NCI-H2171 treated with DMSO at 0.1 percent for 48 hours (cell line): ENCODE measurements at places on chromosomes 4 and X.
A peak's percentile ranks its signal among the peaks of the same experiment; 100 is the strongest.

DNA sequence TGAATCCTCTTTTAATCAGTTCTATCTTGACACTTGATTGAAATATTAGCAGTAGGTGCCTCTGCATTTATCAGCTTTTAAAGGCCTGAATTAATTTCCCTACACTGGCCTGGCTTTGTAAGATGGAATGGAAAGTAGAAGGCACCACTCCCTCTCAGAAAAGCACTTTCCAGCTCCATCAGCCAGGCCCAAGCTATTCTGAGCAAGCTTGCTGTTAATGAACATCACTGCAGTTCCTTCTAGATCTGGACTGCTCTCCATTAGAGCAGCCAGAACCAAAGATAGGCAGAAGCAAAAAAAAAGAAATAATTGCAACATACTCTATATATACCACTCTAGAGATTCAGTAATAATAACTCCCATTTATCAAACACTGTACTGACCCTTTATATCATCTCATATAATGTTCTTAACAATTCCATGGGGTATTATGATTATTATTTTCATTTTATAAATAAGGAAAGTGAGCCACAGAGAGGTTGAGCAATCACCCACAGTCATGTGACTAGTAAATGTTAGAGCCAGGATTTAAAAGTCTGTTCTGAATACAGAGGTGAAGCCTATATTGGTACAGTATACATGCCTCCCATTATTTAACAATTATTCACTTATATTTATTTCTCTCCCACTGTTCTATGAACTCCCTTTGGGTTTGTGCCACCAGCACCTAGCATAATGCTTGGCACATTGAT lies 39.4 kb upstream of the GPC3 start:
- no peak for DNase-seq

GRCh38 chrX:22950269-22951266 lies 49.2 kb upstream of the DDX53 start:
- DNase-seq, result no peak

DNA sequence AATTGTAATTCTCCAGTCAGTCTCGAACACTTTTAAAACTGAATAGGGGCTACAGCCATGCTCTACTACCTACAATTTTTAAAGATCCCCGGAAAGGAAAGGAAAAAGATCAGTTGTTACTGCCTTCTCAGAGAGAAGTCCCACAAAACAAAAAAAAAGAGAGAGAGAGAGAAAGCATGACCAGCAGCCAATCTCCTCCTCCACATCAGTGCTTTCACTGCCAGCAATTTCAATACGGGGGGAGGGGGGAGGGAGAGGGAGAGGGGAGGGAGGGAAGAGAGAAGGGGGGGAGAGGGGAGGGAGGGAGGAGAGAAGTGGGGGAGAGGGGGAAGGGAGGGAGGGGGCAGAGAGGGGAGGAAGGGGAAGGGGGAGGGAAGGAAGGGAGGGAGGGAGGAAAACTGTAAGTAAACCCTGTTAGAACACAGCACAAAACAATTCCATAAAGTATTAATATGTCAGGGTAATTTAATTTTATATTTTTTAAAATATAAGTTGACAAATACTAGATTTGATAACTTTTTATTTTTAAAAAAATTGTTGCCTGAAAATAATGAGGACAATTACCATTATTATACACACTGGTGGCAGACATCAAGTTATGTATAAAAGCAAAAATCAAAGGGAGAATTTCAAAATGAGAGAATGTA lies 108.0 kb downstream of the LRBA start:
- DNase-seq, result no peak

GRCh38 chrX:56763556-56764152 lies 34.6 kb downstream of the NBDY start:
- no peak for DNase-seq

DNA sequence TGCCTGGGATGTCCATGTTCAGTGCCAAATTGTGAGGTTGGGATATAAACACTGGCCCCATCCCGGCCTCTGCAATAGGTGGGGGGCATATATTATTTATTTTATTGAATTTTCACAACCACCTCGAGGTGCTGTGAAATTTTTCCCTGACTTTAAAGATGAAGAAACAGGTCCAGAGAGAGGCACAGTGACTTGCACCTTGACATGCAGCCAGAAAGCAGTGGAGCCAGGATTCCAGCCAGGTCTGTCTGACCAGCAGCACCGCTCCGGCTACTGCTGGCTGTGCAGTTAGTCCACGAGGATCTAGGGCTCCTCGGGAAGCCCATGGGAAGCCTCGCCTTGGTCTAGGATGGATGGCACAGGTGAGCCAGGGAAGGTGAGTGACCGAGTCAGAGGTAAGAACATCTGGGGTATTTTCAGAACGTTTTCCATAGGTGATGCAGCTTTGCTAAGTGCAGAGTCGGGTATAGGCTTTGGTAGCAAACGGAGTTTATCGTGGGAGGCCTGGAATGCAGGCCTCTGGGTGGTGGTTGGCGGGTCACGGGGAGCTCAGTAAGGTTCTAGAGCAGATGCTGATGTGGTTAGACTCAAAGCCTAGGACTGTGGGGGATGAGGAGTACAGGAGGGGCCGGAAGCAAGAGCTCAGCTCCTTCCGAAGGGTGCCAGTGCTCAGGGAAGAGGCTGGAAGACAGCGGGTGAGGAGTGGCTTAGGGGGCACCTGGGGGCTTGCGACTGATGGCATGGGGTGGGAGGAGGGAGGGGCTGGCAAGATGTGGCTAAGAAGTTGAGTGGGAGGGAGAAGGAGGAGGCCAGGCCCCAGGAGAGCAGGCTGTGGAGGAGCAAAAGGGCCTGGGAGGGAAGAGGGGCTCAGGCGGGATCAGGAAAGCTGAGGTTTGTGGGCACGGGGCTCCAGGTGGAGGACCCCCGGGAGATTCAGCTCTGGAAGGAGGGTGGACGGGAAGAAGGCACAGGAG lies 107.7 kb upstream of the LRPAP1 start:
- DNase-seq, result no peak

DNA sequence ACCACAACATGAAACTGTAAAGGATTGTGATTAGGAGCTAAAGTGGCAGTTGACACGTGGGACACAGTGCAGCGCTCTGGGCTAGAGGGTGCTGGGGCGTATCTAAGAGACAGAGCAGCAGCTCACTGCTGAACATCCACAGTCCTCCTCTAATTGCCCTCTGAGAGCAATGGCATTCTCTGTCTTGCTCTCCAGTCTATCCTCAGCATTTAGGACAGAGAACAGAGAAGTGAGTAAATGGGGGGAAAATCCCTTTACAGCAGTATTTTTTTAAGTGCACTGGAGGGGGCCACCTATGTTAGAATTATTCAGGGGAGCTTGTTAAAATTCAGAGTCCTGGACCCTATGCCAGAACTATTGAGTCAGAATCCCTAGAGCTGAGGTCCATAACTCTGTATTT lies 4.2 kb upstream of the TMEM154 start:
- DNase-seq, result no peak

DNA sequence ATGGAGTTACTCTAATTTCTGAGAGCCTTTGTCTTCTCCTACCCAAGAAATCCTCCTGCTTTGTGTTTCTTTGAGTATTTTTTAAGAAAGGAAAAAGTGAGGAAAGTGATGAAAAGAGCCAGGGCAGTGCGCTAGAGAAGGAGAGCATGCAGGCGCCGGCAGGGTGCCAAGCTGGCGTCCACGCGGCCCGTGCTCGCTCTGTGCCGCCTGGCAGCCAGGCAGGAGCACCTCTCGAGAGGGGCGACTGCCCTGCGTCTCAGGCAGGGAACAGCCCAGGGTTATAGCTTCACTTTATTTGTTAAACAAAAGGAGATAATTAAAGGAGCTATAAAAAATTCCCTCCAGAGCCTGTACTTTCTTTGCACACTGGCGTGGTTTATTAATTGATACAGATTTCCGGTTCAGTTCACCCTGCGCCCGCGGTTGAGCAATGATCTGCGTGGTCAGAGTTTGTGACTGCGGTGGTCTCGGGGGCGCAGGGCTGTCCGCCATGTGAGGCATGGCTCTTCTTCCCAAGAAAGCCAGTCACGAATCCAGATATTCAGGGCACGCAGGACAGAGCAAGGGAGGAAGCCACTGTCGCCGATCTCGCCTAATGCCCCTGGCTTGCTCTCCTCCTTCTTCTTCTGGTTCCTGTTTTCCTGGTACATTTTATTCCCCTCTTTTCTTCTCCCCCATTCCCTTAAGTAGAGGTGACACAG lies 110.8 kb upstream of the PAQR3 start:
- peak; percentile 73 for DNase-seq

- no peak for DNase-seq
These were observed 26.8 kb upstream of the AREG start for GRCh38 chr4:74418063-74418670.

- no peak for DNase-seq
These were observed 148.5 kb upstream of the PJA1 start for GRCh38 chrX:69313617-69314290.
